Aorta (tissue), 5 donors: ENCODE measurements at places on chromosomes 3 and 15.

- no peak for DNase-seq
Measured at GRCh38 chr15:96703794-96704550, 373.5 kb downstream of the NR2F2 start.

DNA sequence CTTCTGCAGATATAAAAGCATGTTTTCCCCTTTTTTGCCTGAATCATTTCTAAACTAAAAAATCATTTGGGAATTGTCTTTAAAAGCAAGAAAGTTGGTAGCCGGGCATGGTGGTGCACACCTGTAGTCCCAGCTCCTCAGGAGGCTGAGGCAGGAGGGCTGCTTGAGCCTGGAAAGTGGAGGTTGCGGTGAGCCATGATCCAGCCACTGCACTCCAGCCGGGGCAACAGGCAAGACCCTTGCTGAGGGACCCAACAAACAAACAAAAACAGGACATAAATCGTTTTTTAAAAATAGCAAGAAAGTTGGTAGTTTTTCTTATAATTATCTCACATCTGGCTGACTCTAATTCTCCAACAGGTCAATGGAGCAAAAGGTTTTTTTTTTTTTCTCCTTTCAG is 2.5 kb downstream of the HIGD1A start:
- DNase-seq: no peak

DNA sequence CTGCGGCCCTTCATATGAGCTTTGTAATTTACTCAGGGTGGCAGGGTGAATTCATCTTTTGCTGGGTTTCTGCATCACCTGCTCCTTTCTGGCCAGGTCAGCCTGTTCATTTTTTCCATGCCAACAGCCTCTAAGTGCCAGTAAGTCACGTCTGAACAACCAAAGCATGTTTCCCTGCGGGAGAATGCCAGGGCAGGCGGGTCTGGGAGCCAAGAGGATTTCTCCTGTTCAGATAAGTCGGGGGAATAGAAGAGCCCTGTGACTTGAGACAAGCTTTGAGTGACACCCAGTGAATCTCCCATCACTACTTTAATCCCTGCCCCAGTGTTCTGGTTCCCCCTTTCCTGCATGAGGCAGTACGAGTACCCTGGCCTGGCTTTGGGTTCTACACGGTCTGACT is 153.1 kb downstream of the PGPEP1L start:
- DNase-seq: peak; percentile 62

- peak; percentile 87 for DNase-seq
Measured at GRCh38 chr3:195221015-195221853, 49.7 kb downstream of the XXYLT1 start.

DNA sequence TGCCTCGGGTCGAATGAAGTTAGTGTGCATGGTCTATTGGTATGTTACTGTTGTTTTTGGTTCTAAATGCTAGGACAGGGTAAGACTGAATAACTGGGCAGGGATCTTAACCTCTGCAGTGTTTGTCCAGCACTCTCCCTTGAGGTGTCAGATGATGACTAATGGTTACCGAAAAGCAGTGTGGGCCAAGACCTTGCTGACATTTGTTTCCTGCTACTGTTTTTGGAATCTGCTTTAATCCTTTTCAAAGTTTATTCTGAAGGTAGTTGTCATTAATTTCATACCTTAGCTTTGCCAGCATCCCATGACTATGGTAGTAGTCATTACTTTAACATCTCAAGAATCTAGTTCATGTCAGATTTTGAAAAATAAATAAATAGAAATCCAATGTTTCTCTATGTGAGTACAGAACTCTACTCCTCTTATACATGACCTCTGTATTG is 117.0 kb downstream of the P3H2 start:
- no peak for DNase-seq
